ENCODE measurements at places on chromosomes 2 and 18. TPM values are rescaled to one million over a fixed set of nuclear protein-coding genes. Genes with fewer than 3 reads are reported as not detected.

GRCh38 chr2:232085826-232086425 is 124.4 kb downstream of the DIS3L2 start:
- no peak for DNase-seq

DNA sequence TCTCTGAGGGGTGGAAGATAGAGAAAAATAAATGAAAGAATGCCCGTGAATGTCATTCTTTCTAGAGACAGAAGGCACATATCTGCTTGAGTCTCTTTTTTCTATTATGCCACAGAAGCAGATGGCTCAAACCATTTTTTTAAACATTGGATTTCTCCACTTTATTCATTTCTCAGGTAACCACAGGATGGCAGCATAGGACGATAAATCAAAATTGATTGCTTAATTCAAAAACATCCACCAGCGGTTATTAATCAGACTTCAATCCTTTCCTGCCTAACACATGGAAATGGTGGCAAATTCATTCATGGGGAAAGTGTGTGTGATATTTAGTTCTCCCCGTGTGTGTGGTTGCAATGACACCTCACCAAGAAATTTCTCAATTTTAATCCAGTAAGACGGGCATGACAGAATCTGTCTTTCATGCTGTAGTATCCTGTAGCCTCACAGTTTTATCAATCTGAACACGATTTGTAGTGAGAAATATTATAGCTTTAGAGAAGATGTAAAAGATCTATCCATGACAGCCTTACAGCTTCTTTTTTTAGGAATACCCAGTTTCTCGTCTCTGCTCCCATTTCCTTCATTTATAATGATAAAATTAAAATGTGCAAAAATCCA is 72.2 kb downstream of the DSC3 start:
- DNase-seq, result peak; percentile 9

The HOXD1 gene
- not detected for total RNA-seq

The GRHL1 gene
- total RNA-seq, result 2.5 TPM

DNA sequence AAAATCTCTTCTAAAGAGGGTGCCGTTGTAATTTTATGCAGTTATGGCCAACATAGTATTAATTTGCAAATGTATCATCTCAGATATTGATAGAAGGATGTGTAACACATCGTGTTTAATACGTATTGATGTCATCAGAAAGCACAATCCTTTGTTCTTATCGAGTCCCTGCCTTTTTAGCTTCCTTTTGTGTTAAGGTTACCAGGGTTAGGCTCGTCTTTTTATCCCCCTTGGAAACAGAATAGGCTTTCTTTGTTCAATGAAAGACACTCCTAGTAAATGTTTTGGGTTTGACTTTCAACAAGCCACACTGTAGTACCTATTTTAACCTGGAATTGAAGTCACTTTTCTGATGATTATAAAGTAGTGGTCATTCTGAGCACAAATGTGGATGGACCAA is 136.2 kb downstream of the WDR7 start:
- no peak for DNase-seq

The ASB18 gene
- total RNA-seq, result not detected
